Omental fat pad (tissue), 4 donors: ENCODE measurements at places on chromosomes 13 and 19. TPM values are rescaled to one million over a fixed set of nuclear protein-coding genes. Genes with fewer than 3 reads are reported as not detected.

DNA sequence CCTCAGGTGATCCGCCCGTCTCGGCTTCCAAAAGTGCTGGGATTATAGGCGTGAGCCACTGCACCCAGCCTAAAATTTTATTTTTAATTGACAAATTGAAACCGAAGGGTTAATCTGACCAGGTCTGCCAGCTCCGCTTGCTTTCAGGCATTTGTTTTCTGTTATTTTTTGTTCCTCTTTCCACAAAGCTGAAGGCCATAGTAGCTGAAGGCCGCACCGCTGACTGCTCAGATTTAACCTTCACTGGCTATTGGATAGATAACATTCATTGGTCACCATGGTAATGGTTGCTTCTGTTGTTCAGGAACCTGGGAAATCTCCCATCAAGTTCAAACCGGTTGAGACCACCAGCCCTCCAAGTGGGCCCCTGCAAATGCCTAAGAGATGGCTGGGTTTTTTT lies 124.5 kb upstream of the USP29 start:
- no peak for DNase-seq

GRCh38 chr19:397321-397720 lies 11.6 kb downstream of the C2CD4C start:
- no peak for DNase-seq

DNA sequence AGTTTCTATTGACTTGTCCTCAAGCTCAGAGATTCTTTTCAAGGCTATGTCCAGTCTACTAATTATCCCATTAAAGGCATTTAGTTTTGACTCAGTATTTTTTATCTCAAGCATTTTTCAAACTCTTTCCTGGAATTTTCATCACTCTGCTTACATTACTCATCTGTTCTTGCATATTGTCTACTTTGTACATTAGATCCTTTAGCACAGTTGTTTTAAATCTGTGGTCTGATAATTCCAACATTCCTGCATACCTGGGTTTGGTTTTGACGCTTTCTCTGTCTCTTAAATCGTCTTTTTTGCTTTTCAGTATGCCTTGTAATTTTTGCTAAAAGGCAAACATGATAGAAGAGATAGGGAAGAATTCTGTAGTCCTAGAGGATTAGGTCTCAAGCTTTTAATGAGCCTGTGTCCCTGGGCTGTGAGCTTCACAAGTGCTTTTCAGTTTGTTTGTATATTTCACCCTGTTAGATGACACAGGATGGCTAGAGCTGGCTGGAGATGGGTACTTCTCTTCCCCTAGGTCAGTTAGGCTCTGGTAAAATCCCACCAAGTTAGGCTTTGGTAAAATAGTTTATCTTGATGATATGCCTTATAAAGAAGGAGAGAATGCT lies 46.1 kb upstream of the GPC6 start:
- no peak for DNase-seq

DNA sequence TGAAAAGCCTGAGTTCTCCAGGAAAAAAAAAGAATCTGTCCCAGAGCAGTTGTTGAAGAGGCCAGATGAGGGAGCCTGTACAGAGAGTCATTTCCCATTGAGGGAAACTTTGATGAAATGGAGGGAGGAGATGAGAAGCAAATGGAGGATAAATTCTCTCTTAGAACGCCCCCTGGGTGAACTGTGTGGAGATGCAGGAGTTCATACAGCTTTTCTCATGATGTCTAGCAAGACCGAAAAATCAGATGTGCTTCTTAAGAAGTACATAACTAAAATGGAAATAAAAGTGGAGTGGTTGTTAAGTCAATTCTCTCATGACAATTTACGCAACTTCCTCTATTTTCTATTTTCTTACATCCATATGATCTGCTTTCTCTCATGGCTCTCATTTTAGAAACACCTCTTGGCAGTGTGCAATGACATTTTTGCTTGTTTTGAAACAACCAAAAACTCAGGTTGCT lies 1263.1 kb downstream of the PCDH9 start:
- no peak for DNase-seq

RNF113B gene
- not detected for total RNA-seq

KLK6 gene
- not detected for total RNA-seq

TNFAIP8L1 gene
- 6.3 TPM for total RNA-seq

DNA sequence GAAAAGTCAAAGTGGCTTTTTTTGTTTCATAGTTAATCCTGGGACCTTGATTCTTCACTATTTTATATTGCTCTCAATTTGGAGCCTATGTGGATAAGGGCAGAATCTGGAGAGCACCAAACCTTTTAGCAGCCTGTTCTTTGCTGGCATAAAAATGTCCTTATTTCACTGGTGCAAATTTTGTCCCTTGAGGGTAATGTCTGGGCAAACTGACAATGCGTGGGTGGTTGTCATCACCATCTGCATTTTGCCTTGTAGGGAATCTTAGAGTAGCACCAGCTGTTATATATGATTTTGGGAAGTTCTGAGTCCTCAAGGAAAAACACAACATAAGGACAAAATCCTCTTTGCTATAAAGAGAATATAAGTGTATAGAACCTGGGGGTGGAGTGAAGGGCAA lies 336.9 kb upstream of the HTR2A start:
- DNase-seq = no peak

- no peak for DNase-seq
Measured at GRCh38 chr13:25819856-25820530, 231.8 kb downstream of the SHISA2 start.

- DNase-seq = no peak
Measured at GRCh38 chr19:39543477-39543857, 3.5 kb upstream of the EID2 start.

CACNG8 gene
- not detected for total RNA-seq

ZNF284 gene
- 2.1 TPM for total RNA-seq

DNA sequence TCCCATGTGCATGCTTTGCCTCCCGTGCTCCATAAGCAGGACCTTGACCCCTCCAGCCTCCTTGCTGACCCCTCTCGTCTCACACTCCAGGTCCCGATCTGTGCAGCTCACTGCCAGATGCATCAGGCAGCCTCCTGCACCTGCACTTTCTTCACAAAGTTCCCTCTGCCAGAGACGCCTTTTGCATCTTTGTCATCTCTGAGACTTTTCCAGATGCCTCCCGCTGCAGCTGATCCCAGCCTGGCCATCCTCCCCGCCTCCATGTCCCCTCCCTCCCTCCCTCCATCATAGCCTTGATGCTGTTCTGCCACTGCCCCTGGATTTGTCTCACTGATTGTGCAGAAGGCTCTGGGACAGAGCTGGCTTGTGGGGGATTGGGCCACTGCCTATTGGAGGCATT lies 29.9 kb downstream of the PPP1R37 start:
- no peak for DNase-seq

DNA sequence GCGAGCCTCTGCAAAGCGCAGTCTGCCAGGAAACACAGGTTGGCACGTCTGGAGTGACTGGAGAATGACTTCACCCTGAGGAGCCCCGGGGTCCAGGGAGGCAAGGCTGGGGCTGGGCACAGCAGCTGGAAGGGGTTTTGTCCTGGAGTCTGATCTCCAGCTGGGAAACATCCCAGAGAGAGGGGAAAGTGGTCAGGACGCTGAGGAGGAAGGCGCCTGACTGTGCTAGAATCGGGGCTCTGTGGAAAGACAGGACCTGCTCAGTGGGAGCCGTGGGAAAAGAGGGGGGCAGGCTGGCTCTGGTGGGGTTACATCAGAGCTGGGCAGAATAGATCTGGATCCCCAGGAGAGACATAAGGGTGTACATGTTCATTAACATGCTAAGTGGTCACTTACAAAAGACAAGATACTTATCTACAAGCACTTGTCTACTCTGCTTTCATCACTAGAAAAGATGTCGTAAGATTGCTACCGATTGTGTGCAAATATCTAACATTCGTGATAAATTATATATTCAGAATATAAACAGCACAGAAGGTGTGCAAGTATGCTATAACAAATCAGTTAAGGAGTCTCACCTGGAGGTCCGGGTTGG lies 106.6 kb downstream of the COL4A1 start:
- no peak for DNase-seq

GRCh38 chr13:98451676-98452470 lies 125.0 kb downstream of the STK24 start:
- no peak for DNase-seq
